ENCODE measurements at places on chromosomes 12 and 14. TPM values are rescaled to one million over a fixed set of nuclear protein-coding genes. Genes with fewer than 3 reads are reported as not detected.

- H3K4me3 ChIP-seq: no peak overlapping the region
- H3K36me3 ChIP-seq: no peaks in the 10 kb centered on the region
- no peak overlapping the region for H3K27ac ChIP-seq
- peaks cover 5% of the 10 kb centered on the region for H3K27me3 ChIP-seq
Measured at GRCh38 chr12:52391618-52392002, 6.2 kb upstream of the KRT84 start.

DNA sequence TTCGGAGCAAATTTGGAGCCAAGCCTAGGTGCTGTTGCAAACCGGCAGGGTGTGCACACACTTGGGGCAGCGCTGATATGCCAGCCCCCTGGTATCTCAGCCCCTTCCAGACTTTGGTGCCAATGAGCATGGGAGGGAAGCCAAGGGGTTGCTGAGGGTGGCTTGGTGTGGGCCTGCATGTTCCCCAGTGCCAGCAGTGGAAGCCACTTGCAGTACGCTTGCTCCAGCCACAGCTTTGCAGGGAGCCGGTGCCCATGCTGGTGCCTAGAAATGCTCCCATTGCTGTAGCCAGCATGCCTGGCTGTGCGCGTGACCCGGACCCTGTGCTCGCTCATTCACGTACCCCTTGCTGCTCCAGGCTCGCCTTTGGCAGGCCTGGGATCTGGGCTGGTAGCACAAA is 67.1 kb upstream of the DNM1L start:
- peaks cover 7% of the 10 kb centered on the region for H3K36me3 ChIP-seq
- H3K27ac ChIP-seq: no peak overlapping the region
- peaks cover 21% of the 10 kb centered on the region for H3K4me1 ChIP-seq
- no peak overlapping the region for H3K4me3 ChIP-seq
- peaks cover 6% of the 10 kb centered on the region for H3K27me3 ChIP-seq

DNA sequence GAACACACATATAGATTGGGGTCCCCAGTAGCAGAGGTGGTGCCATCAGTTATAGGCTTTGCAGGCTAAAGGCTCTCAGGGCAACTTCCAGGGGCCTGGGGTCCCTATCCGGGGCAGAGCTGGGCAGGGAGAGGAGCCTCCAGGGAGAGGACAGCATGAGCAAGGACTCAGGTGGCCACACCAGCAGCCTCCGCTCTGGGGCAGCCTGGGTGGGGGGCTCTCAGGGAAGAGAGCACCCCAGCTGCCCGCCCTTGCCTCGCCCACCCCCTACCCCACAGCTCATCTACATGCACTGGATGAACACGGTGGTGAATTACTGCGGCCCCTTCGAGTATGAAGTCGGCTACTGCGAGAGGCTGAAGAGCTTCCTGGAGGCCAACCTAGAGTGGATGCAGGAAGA is 14.0 kb downstream of the PLBD2 start:
- H3K36me3 ChIP-seq: no peaks in the 10 kb centered on the region
- H3K27me3 ChIP-seq: peaks cover 5% of the 10 kb centered on the region
- H3K4me3 ChIP-seq: no peak overlapping the region
- H3K27ac ChIP-seq: no peak overlapping the region

The OR11H7 gene
- not detected for total RNA-seq

The OTOGL gene
- total RNA-seq: 0.83 TPM

- H3K4me1 ChIP-seq: peaks cover 19% of the 10 kb centered on the region
- DNase-seq: no peak
- H3K27me3 ChIP-seq: peaks cover 4% of the 10 kb centered on the region
Measured at GRCh38 chr14:77991128-77991772, 178.9 kb upstream of the NRXN3 start.

GRCh38 chr12:92556141-92556540 is 146.6 kb upstream of the PLEKHG7 start:
- H3K27ac ChIP-seq: no peak overlapping the region
- no peak overlapping the region for H3K4me3 ChIP-seq
- no peaks in the 10 kb centered on the region for H3K27me3 ChIP-seq
- DNase-seq: no peak
- no peaks in the 10 kb centered on the region for H3K36me3 ChIP-seq

- no peak overlapping the region for H3K27ac ChIP-seq
- no peak overlapping the region for H3K4me3 ChIP-seq
- no peaks in the 10 kb centered on the region for H3K27me3 ChIP-seq
- no peak for DNase-seq
- peaks cover 16% of the 10 kb centered on the region for H3K4me1 ChIP-seq
Measured at GRCh38 chr12:105418821-105419291, 88.4 kb downstream of the C12orf75 start.

The NANOG gene
- total RNA-seq: 1.3 TPM

The NELL2 gene
- 140 TPM for total RNA-seq

GRCh38 chr14:56868660-56869059 is 58.4 kb upstream of the OTX2 start:
- DNase-seq: no peak
- H3K4me1 ChIP-seq: no peaks in the 10 kb centered on the region
- H3K27ac ChIP-seq: no peak overlapping the region
- H3K36me3 ChIP-seq: no peaks in the 10 kb centered on the region

- no peak overlapping the region for H3K27ac ChIP-seq
- H3K4me3 ChIP-seq: no peak overlapping the region
- no peaks in the 10 kb centered on the region for H3K36me3 ChIP-seq
- DNase-seq: no peak
Measured at GRCh38 chr12:54981796-54982195, 2.8 kb downstream of the TESPA1 start.

- no peak overlapping the region for H3K27ac ChIP-seq
- no peaks in the 10 kb centered on the region for H3K36me3 ChIP-seq
- no peak for DNase-seq
- no peaks in the 10 kb centered on the region for H3K27me3 ChIP-seq
Measured at GRCh38 chr12:24113701-24114100, 164.2 kb upstream of the SOX5 start.

DNA sequence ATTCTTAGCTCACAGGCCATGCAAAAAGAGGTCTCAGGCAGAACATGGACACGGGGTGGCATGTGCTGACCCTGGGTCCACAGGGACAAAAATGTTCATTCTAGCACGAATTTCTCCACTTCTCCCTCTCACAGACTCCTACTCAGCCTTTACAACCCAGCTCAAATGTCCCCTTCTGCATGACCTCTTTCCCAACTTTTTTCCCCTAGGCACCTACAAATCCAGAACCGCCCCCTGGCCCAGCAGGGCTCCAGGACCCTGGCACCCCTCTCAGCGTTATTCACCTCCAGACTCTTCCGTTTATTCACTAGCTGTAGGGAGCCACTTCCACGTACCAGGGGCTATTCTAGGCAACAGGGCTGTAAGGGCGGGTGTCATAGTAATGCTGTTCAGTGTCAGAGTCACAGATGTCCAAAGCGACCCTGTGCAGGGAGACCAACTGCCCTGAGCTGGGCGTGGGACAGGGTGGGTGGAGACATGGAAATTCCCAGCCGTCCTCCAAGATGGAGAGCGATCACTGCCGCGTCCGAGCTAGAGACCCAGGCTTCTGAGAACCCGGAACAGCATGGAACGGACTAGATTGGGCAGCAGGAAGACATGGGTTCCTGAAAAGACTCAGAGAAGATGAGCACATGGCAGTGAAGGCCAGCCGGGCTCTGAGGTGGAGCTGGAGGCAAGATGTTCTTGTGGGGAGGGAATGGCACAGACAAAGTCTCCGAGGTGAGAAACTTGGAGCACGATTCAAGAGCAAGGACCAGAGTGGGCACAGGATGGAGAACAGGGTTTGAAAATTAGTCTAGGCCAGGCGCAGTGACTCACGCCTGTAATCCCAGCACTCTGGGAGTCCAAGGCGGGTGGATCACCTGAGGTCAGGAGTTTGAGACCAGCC is 274.9 kb upstream of the RTL1 start:
- no peak for DNase-seq
- H3K4me1 ChIP-seq: no peaks in the 10 kb centered on the region
- H3K36me3 ChIP-seq: no peaks in the 10 kb centered on the region
- H3K4me3 ChIP-seq: no peak overlapping the region
- H3K27ac ChIP-seq: no peak overlapping the region

- H3K4me3 ChIP-seq: no peak overlapping the region
- no peak for DNase-seq
- no peaks in the 10 kb centered on the region for H3K27me3 ChIP-seq
- H3K27ac ChIP-seq: no peak overlapping the region
- no peaks in the 10 kb centered on the region for H3K4me1 ChIP-seq
Measured at GRCh38 chr12:123813349-123813748, 51.2 kb downstream of the DNAH10 start.

The GPR135 gene
- total RNA-seq: 0.91 TPM

DNA sequence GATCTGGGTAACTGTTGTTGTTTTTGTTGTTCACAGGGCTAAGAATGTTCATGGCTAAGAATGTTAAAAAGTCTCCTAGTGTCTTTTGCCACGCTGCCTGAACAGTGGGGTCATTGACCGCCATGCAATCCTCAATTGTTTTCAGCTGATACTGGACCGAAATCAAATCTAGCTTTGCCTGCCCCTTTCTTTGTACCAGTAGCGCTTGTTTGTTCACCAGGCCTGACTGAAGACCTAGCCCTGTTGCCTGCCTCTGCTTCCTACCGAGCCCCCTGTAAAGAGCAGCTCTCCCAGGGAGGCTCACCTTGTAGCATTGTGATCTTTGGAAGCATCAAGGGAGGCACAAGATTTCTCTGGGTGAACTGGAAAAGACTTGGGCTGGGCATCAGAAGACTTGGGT is 6.7 kb downstream of the PSEN1 start:
- H3K36me3 ChIP-seq: no peaks in the 10 kb centered on the region
- DNase-seq: no peak
- no peak overlapping the region for H3K4me3 ChIP-seq
- no peaks in the 10 kb centered on the region for H3K27me3 ChIP-seq
- no peak overlapping the region for H3K27ac ChIP-seq
